ENCODE measurements at places on chromosomes 2 and 18.

GRCh38 chr2:178426388-178426787 lies 24.6 kb downstream of the PRKRA start:
- no peak for DNase-seq

DNA sequence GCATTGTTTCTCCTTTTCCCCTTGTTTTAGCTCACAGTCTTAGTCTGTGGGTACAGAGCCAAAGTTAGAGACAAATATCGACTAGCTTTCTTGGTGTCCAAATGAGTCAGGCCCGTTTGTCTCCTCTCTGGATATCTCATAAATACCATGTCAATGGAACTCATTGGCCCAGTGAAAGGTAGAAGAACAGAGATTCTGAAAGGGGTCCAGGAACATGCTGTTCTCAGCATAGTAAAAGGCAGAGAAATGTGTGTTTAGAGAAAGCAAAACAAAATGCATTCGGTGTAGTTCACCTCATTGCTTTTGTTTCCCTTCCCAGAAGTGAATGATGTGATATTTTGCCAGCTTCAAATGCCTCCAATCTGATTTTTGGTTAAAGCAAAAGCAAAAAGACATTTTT lies 238.6 kb upstream of the SLC8A1 start:
- DNase-seq = no peak

GRCh38 chr2:239580199-239580527 lies 179.3 kb upstream of the HDAC4 start:
- no peak for DNase-seq

- no peak for DNase-seq
Observed at GRCh38 chr2:11577101-11577883, 43.4 kb downstream of the GREB1 start.

DNA sequence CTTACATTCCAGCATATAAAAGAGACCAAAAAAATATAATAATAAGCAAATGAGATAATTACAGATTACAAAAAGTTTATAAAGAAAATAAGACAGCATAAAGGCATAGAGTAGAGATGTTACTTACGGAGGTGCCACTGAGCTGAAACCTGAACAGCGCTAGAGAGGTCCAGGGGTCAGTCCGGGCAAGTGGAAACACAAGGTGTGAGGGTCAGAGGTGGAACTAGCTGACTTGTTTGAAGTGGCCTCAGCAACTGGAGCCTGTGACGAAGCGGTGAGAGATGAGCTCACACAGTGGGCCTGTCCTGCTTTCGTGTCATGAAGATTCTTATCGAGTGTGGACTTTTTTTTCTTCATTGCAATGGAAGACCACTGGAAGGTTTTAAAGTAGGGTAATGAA lies 288.3 kb upstream of the TANK start:
- DNase-seq = no peak

DNA sequence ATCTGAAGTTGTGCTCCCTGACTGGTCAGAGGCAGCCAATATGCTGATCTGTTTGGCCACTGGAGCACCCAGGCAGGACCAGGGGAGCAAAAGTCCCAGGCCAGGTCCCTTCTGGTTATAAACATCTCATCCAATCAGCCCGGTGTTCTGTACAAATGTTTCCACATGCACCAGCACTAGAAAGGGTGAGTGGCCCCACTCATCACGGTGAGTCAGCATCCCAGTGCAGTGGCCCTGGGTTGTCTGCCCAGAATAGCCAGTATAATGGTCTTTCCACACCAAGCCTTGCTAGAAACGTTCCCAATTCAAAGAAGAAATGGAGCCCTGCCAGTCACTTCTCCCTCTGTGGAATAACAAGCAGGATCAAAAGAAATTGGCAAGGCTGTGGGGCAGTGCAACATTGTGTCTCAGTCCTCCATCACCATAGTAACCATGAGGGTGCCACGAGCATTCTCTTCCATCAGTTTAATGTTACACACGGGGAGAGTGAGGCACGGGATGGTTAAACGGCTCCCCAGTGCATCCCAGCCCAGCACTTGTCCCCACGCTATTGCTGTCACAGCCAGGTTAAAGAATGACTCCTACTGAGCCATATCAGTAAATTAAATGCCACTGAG lies 174.9 kb downstream of the SEPTIN10 start:
- DNase-seq = peak; percentile 19

GRCh38 chr2:240112914-240113690 lies 23.0 kb downstream of the COPS9 start:
- DNase-seq = no peak

DNA sequence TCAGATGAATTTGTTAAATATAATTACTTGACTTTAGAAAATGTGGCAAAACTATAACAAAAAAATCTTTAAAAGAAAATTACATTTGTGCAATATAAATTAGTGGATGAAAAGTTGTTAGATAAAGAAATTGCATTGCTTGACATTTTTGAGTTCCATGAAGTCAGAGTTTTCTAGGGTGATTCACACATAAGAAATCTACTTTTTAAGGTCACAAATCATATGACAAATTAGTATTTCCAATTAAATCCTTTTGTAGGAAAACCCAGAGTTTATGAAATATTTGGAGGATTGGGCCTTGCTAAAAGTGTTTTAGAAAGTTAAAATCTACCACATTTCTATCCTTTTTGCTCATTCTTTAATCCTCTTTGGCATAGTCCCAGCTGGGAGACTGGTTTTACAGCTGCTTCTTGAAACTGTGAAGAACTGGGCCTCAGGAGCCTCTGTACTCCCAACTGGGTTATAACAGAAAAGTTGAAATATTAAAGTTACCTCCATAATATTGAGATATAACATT lies 289.2 kb downstream of the LRRTM4 start:
- DNase-seq = no peak

- DNase-seq = no peak
Observed at GRCh38 chr18:37254236-37254754, 311.3 kb downstream of the CELF4 start.

- DNase-seq = no peak
Observed at GRCh38 chr18:43278355-43278754, 1.1 kb upstream of the SYT4 start.

GRCh38 chr2:59690849-59691248 lies 862.6 kb downstream of the BCL11A start:
- no peak for DNase-seq

- no peak for DNase-seq
Observed at GRCh38 chr2:203670939-203671338, 35.5 kb upstream of the CD28 start.

DNA sequence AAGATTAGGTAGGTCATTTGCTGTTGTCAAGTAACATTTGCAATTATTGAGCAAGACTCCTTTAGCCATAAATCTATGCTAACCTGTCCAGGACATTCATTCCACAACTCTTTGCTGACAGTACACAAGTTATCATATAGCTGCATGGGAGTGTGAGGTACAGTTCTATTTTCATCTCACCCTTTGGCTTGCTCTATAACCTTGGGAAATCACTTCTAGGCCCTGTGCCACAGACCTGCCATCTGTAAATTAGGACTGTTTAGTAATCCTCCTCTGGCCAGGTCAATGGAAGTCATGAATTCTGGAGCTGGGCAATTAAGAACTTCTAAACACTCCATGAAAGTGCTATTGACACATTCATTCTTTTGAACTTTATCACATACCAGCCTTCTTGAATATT lies 34.6 kb upstream of the PAIP2B start:
- no peak for DNase-seq

- no peak for DNase-seq
Observed at GRCh38 chr2:195017890-195018289, 639.1 kb upstream of the SLC39A10 start.

- DNase-seq = no peak
Observed at GRCh38 chr2:213722565-213722964, 438.3 kb downstream of the SPAG16 start.

- DNase-seq = peak; percentile 73
Observed at GRCh38 chr18:11387880-11388279, 221.5 kb upstream of the SLC35G4 start.

GRCh38 chr2:195121341-195121740 lies 535.7 kb upstream of the SLC39A10 start:
- no peak for DNase-seq

DNA sequence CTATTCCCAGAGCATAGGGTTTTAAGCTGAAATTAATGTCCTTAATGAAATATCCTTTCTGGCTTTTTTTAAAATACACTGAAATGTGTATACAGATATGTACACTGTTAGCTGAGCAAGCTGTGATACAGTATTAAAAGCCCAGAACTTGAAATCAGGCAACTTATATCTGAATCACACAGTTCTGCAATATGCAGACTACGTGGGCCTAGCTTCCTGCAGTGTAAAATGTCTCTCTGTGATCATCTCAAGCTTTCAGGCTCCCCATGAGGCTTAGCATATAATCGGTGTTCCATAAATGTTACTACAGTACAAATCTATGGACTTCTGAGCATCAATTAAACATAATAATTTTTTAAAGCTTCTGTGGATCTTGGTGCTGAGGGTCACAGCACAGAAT lies 8.2 kb downstream of the FBXO15 start:
- no peak for DNase-seq

GRCh38 chr2:178530625-178531142 lies 50.4 kb downstream of the PLEKHA3 start:
- DNase-seq = no peak

GRCh38 chr2:39664232-39664887 lies 1.4 kb upstream of the TMEM178A start:
- DNase-seq = no peak

DNA sequence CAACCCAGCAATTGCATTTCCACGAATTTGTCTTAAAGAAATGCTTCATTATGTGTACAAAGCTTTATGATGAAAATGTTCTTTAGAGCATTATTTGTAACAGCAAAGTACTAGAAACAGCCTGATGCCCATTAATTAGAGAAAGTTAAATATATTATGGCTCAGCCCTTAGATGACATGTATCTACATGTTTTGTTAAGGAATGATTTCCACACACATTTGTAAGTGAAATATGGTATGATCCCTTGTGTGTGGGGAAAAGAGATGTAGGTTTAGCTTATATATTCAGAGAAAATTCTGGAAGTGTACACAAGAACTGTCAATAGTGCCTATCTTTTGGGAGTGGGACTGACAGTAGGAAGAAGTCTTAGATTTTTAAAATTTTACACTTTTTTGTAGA lies 3.8 kb upstream of the PTPN4 start:
- no peak for DNase-seq

DNA sequence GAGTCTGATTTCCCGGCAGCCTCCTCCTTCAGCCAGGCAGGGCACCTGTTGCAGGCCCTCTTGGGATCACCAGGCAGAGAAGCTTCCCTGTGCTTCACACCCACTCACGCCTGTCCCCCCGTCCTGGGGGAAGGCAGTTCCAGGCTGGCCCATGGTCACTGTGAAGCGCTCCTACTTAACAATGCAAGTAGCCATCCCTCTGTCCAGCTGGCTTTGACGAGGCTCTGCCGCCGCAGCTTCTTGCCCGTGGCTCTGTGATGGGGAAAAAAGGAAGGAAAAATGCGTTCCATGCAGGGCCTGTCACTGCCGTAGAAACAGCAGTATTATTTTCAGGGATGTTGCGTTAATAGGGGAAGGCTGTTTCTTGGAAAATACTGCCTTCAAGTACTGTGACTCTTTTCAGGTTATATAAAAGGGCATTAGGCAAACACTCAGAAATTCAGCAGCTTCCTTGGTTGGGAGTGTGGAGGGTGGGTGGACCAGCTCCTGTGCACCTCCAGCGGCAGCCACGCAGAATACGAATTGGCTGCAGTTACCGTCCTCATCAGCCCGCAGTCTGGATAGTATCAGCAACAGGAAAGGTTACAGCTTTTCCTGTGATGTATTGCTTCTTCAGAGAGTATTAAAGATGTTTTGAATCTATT lies 232.3 kb downstream of the KLHL29 start:
- no peak for DNase-seq

DNA sequence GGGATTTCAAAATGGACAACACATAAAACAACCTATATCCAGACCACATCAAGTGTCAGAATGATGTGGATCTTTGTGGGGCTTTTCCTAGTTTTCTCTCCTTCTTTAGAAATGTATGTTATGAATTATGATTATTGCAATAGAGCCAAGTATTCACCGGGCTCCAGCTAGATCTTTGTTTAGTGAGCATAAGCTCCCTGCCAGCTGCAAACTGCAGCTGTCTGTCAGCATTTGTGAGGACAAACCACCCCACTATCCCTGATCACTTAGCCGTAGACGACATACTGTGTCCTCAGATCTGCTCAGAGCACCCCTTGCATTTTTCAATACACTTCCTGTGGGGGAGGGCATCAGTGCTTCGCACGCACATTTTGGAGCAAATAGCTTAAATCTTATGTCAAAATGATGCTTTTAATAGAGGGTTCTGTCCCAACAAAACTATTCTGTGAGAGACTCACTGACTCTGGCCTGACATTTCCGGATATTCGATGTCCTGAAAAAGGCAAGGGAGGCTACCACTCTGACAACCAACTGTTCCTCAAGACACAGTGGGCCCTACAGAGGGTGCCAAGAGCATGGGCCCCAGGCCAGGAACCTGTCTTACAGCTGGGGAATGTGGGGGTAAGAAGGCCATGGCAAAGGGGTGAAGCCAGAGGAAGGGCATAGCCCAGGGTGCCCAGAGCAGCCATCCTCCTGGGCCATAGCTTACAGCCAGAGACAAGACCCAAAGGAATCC lies 346.0 kb downstream of the ARHGAP15 start:
- no peak for DNase-seq

- DNase-seq = no peak
Observed at GRCh38 chr2:61042807-61043206, 22.9 kb upstream of the SANBR start.

- DNase-seq = no peak
Observed at GRCh38 chr2:206780671-206781070, 15.3 kb downstream of the FASTKD2 start.

DNA sequence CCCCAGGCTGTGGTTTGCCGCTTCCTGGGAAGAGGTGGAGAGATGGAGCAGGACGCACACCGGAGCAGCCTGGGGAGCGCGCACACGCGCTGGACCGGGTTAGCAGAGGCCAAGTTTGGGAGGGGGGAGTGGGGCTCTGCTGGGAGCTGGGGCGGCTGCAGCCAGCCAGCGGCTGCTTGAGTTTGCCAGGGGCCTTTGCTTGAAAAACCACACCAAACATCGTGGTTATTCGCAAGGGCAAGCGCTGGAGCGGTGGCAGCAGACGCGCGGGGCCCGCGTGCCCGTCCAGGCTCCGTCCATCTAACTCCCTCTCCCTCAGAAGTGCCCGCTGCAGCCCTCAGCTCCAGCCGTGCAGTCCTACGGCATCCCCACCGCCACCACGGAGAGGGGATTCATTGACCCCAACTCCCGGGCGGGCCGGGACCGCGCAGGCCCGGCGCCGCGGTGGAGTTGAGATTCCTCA lies 4.6 kb downstream of the PTGR3 start:
- no peak for DNase-seq

- no peak for DNase-seq
Observed at GRCh38 chr2:237931205-237931721, 35.6 kb upstream of the UBE2F start.

DNA sequence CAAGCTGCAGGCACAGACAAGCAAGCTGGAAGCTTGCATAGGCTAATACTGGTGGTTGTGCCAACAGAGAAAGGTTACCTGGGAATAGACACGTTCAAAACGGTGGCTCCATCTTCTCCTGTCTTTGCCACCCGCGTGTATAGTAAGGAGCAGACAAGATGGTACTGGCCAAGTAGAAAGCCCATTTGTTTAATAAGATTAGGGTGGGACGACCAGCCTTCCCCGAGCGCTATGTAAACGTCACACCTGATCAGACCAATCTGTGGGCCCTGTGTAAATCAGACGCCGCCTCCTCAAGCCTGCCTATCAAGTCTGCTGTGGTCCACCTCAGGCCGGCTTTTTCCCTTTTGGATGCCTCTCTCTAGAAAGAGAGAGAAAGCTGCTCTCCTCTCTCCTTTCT lies 189.2 kb downstream of the LAMA1 start:
- no peak for DNase-seq
